ENCODE measurements at places on chromosomes 3 and 15.

DNA sequence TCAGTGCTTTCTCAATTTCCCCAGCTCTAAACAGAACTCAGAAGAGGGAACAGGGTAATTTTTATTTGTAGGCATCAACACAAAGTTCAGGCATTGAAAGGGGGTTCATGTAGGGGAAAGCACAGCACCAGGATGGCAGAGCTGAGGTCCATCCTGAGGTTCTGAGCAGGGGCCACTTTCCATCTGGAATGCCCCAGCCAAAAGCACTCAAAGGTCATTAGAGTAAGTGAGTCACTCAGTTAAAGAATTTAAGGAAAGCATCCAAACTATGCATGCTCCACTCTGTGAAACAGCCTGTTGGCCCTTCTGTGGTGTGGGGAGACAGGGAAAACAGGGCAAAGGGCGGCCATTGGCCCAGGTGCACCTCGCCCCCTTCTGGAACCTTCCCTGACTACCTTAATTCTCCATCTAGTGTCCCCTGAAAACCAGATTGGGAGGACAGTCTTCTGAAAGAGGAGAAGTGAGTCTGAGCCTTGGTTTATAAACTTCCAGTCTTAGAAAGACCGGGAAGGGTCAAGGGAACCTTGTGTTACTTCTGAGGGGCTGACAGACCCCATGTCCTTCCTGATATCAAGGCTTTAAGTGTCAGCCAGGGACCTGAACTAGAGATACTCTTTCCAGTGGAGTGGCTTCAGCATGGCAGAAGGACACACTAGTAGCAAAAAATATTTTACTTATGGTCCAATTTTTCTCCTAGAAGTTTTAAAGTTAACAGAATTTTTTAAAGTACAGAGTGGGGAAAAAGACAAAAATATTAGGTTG, 133.3 kb downstream of the MYLK start:
- peak; percentile 93 for DNase-seq

- DNase-seq, result no peak
These were observed 72.5 kb downstream of the IGF1R start for GRCh38 chr15:98720577-98721565.

DNA sequence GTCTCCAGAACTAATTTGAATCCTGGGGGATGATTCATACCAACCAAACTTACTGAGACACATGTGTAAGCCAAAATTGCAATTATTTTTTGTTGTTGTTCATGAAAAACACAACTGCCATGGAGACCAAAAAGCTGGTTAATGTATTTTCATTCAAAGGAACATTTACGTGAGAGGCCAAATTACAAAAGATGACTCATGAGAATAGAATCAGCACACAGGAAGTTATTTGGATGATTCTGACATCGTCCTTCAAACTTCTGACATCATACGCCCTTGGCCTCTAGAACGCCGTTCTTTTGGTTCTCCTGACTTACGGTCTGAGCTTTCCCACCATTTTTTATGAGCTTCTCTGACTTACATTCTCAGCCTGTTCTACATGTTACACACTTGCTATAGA, 3.0 kb upstream of the ZNF280D start:
- DNase-seq, result peak; percentile 57

GRCh38 chr3:68256635-68257223, 602.3 kb upstream of the SUCLG2 start:
- no peak for DNase-seq

DNA sequence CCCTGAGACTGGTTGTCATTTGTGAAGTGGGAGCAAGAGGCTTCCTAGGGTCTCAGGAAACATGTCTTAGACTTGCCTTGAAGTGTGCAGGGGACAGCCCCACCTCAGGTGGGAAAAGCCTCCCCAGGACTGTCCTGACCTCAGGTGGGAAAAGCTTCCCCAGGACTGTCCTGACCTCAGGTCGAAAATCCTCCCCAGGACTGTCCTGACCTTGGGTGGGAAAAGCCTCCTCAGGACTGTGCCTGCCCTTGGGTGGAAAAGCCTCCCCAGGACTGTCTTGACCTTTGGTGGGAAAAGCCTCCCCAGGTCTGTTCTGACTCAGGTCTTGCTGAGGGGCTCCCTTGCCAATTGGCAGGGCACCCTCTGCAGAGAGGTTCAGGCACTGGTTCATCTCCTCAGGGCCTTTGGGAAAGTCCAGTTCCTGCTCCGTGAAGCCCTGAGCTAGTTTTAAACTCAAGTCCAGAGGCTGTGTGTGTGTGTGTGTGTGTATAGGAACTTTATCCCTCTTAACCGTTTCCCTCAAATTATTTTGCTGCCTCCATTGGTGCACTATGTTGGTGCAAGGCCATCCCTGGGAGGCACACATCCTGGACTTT, 64.7 kb downstream of the WNT7A start:
- no peak for DNase-seq
